Astrocyte of the cerebellum (primary cell): ENCODE measurements at places on chromosomes 5 and 9.

DNA sequence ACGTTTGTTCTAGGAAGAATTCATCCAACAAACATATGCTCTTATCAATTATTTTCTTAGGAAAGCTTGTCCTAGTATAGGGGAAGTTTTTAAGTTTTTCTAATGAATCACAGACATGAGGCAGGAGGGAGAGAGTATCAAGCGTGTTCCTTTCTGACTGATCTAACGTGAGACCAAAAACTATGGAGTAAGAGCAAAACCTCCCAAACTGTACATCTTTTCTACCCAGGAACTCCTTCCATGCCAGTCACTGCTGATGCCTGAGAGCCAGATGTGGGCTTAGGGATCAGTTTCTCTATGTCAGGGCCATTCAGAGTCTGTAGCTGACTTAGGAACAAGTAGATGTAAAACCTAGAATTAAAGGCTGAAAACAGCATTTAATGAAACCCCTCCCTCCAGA, 51.7 kb upstream of the NFIB start:
- DNase-seq, result no peak

DNA sequence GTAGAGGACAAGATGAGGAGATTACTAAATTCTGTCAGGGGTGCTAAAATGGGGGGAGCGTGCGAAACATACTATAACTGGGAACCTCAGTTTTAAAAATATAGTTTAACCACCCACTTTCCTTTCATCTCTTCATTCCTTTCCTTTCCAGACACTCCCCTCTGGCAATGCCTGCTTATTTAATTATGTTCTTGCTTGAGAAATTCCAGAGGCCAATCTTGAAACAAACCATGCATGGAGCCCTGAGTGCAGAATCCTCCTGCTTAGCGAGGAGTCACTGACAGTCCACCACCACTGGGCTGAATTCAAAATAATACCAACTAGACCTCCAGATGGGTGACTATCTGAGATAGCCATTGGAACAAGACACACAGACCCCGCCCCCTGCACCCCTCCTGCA, 29.7 kb upstream of the C9orf72 start:
- no peak for DNase-seq

- DNase-seq, result no peak
Measured at GRCh38 chr9:15357050-15357653, 50.1 kb upstream of the TTC39B start.

DNA sequence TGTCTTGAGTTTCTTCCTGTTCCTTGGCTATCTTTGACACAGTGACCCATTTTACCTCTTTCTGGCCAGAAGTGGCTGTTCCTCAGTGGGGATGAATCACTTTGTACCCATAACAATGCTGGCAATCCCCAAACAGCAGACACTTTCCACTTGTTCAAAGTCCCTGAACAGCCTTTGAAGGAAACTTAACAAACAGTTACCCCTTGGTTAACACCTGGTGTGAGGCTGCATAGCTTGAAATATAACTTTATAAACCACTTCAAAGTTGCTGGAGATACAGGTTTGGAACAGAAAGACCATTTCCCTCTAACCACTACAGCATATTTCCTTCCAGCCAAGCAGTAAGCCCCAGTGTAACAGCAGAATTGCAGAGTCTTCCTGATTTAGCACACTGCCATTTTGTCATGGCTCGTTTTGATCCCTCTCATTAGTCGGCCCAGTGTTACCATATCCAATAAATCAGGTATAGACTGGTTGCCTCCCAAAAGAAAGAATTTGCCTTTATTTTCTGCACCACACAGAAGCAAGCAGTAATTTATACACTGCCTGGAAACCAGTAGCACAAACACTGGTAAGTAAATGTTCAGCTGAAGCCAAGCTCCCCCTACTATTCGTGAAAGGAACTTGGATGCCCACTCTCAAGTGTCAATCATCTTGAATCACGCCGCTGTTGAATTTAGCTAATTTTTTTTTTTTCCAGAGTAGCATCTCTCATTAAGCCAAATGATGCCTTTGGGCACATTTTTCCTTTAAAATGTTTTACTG, 225.9 kb downstream of the PIK3R1 start:
- DNase-seq, result no peak

GRCh38 chr9:136026266-136026942, 65.2 kb upstream of the UBAC1 start:
- DNase-seq, result no peak

DNA sequence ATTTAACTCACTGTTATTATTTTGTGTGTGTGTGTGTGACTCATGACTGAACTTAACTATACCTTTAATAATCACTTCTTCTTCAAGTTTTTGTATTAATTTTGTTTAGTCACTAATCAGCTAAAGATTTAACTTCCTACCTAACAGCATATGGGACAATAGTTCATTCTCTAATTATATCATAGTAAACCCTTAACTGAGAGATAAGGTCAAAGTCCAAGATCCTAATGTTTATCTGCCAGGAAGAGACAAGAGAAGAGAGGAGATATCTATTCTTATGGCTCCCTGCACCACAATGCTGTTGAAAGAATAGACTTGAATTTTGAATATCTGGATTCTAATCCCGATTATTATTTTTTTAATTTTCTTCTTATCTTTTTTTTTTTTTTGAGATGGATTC, 28.1 kb downstream of the FREM1 start:
- DNase-seq, result no peak

DNA sequence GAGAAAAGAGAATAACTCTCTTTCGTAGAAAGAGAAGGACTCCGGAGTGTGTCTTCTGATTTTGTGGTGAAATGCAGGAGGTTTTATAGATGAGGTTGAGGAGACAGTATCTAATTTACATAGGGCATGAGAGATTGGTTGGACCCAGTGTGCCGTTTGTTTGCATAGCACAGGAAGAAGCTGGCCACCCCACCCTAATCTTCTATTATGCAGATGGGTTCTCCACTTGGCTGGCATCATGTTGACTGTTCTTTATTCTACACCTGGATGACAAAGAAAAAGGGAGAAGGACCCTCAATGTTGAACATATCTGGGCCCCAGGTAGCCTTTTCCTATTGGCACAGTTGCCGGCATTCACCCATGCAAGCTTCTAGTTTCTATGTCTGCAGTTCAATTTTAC, 23.2 kb upstream of the MINAR2 start:
- DNase-seq, result no peak

DNA sequence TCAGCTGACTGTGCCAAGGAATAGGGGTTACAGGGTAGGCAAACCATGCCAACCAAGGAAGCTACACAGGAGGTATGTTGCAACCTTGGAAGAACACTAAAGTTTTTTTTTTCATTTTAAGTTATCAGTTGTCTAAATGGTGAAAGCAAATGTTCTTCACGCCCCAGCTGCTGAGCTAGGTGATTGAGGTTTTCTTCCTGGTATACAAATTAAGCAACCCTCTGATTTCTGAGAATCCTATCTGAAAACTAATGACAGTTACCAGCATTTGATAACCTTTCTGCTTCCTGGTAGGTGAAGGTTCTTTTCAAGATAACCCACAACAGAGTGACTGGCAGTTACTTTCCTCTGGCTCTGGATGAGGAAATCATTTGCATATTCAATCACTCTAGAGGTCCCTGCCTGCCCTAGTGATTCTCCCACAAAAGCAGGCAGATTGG, 194.9 kb downstream of the ATP10B start:
- no peak for DNase-seq

DNA sequence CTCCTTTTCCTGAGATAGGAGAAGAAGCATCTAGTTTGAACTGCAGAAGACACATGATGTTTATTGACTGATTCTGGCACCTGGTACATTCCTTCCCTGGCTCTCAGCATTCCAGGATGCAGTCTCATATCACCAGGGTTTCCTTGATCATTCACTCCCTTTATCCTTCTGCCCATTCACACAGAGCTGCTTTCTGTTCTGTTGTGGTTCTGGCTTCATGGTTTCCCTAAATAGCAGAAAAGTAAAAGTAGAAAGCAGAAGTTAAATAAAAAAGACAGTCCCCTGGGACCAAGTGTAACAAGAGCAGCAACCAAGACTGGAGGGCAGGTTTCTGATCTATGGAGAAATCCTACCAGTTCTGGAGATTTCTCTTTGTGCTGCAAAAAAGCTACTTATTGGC, 3.2 kb downstream of the IFNA8 start:
- DNase-seq, result no peak

DNA sequence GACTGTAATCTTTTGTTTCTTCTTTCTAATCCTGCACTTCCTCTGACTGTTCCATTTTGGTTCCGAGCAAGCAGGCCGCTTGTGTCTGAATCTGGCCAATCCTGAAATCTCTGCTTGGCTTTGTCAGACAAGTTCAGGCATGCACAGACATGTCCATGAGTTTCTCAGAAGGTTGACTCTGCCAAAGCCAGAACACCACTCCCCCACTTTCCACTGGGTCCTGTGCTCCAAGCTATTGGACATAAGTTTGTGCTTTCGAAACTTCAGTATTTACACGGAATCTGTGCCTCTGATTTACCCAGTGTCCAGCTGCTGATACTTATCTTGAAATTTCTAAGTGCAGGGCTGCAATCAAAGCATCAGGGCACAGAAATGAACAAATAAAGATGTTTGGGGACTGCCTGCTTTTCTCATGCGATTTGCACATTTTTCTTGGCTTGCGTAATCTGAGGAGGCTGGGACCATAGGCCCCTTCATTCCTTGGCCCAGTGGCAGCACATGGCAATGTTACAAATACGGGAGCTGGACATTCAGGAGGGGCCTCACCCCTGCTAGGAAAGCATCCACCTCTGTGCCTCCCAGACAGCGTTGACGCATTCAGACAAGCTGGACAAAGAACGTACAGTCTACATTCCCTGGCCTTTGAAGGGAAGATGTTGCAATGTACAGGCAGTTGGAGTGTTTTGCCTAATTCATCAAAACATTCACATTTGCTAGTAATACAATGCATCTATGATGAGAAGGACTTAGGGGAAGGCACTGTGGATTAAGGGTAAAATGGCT, 209.2 kb upstream of the PAPPA start:
- peak; percentile 97 for DNase-seq

- no peak for DNase-seq
Measured at GRCh38 chr9:36424289-36425055, 24.4 kb upstream of the RNF38 start.

DNA sequence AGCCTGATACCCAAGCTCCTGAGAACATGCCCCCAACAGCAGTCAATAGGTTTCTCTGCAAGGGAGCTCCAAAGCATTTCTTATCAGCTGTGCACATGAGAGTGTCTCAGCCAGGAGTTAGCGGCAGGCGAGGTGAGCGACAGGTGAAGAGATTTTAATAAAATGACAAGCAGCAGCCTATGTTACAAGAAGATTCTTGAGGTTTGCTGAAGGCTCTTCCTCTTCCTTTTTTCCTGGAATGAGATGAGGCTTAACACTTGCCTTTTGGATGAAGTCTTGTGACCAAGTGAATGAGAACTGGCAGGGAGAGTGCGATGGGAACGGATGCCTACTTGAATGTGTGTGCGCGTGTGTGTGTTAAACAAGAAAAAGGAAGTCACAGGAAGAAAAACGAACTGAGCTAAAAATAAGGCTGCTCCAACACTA, 76.1 kb downstream of the SHB start:
- no peak for DNase-seq
